ENCODE measurements at places on chromosomes 1 and 21.

DNA sequence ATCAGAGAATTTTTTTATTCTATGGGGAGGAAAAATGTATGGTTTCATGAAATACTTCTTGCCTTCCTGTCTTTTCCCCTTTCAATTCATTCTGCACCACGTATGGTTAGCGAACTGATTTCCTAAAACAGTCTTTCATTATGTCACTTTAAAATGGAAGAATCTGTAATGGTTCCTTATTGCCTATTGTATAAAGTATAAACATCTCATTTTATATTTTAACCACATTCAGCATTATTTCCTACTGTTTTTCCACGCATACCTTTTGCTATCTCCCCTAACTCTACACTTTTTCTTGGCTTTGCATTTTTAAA is 232.3 kb upstream of the B3GALT2 start:
- no peak for DNase-seq

DNA sequence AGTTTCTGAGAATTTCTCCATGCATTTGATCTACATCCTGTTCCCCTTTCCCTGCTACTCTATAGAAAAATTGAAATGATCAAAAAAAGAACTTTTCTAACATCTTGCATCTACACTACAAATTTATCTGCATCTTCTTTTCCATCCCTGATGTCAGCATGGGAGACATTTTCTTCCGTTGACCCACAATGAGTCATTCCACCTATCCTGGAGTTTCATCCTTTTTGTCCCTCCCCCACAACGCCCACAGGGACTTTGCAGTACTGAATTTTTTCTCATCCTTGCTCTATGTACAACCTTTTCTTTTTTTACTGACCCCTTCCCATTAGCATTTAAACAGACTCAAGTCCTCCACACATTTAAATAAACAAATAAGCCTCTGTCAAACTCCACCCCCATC is 112.2 kb upstream of the MROH9 start:
- no peak for DNase-seq

DNA sequence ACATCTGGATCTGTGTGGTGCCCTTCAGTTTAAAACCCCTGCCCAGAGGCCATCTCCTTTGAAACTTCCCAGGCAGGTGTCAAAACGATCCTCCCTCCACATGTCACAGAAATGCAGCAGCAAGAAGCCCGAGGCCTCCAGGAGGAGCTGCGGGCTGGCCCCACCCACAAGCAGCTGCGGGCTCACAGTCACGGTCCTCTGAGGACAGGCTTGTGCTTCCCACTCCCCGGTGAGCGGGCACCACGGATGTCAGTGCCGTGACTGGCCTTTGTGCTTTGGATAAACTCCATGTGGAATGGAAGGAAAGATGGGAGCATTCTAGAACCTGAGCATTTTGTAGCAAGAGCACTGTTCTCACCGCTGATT is 65.8 kb downstream of the SIK1 start:
- no peak for DNase-seq

GRCh38 chr21:45113543-45113942 is 39.2 kb downstream of the ADARB1 start:
- DNase-seq: no peak

GRCh38 chr1:66585002-66585401 is 51.0 kb downstream of the SGIP1 start:
- DNase-seq: no peak

- no peak for DNase-seq
These were observed 72.7 kb downstream of the GALNT2 start for GRCh38 chr1:230139741-230140140.

GRCh38 chr1:87230501-87230900 is 98.2 kb upstream of the LMO4 start:
- DNase-seq: no peak

DNA sequence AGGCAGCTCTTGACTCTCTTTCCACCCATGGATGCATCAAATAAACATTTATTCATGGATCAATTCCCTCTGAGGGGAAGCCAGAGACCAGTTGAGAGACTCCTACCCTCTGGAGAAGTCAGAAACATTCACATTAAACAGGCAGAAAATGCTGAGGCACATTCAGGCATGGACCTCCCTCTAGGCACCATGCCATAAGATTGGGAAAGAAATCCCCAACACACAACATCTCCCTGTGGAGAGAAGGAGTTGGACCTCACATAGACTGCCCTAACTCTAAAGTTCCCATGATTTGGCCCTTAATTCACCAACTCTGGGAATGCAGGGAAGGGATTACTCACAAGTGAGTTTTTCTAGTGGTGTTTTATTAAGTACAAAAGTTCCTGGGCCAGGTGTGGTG is 415.3 kb upstream of the C1orf87 start:
- no peak for DNase-seq

DNA sequence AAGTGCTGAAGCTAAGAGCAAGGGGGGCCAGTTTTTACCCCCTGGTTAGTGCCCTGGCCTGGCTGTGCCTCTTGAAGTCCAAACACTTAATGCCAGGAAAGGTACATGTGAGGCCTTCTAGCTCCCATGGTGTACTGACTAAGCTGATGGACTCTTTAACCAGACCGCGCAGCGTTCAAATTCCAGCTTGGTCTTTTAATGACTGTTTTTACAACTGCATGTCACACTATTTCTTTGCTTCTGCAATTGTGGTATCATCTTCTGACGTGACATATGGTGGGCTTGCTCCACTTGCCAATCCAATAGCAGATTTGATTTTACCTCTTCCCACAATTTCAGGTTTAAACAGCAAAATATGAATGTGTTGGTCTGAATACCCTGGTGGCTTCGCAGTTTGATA is 197.3 kb downstream of the HUNK start:
- no peak for DNase-seq

DNA sequence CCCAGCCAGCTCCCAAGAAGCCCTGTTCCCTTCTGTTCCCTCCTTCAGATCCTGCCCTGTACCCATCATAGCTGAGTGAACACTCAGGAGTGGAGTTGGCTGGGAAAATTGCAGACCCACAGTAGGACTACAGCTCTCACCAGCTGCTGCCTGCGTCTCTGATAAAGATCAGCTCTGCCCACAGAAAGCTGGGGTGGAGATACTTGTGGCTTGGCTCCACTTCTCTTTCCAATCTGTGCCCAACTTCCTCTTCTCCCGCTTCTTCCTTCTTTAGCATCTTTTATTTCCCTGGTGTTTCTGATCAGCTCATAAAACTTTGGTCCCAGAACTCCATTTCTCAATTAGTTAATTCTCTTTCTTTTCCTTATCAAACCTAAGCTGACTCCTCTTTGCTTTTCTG is 5.5 kb upstream of the CD1A start:
- no peak for DNase-seq

DNA sequence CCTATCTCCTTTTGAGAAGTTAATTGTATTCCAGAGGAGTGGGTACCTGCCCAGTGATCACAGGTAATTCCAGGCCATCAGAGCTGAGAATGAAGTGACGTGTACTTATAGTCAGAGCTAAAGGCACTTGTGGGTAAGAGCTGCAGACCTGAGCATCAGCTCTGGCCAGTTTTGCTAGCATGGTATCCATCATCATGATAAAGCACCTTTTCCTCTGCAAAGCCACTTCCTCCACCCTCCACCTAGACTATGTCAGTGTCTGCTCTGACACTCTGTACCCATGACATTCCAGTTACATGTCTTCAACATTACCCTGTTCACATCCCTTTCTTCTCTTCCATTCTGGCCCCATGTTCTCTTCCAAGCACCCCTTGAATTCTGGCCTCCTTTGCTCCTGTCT is 157.3 kb downstream of the GRIK3 start:
- no peak for DNase-seq

- DNase-seq: no peak
These were observed 128.1 kb downstream of the MRPS6 start for GRCh38 chr21:34201481-34201858.
